ENCODE measurements at places on chromosomes 4 and X. TPM values are rescaled to one million over a fixed set of nuclear protein-coding genes. Genes with fewer than 3 reads are reported as not detected.

GRCh38 chr4:79385641-79386040, 22.4 kb downstream of the GK2 start:
- H3K4me1 ChIP-seq, result no peaks in the 10 kb centered on the region
- no peaks in the 10 kb centered on the region for H3K36me3 ChIP-seq
- DNase-seq, result no peak
- H3K27ac ChIP-seq, result no peak overlapping the region

DNA sequence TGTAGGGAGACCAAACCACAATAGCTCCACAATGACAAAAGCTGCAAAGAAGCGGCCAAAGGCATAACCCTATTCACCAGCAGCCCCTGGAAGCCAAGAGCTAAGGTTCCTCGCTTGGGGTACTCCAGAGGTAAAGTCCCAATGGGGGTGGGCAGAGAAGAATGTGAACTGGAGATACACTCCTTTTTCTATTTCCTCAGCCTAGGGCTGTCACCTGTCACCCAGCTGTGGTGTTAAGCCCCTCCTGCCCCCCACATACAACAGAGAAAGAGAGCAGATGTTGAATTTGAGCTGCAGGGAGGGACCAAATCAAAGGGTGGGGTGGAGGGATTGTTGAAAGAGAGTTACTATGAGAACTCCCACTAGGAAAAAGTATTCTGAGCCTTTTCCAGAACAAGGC, 26.1 kb downstream of the AMOT start:
- no peaks in the 10 kb centered on the region for H3K4me1 ChIP-seq
- H3K4me3 ChIP-seq, result no peak overlapping the region
- H3K36me3 ChIP-seq, result no peaks in the 10 kb centered on the region

- no peaks in the 10 kb centered on the region for H3K27me3 ChIP-seq
- DNase-seq, result no peak
- no peak overlapping the region for H3K27ac ChIP-seq
- H3K4me3 ChIP-seq, result no peak overlapping the region
- no peaks in the 10 kb centered on the region for H3K4me1 ChIP-seq
Observed at GRCh38 chrX:151031391-151031975, 48.3 kb downstream of the HMGB3 start.

POU4F2 gene
- polyA plus RNA-seq, result 3.1 TPM

GAGE13 gene
- polyA plus RNA-seq, result 15.5 TPM

Measured in testis (tissue), 5 donors.